Amniotic stem cell (primary cell): ENCODE measurements at places on chromosomes 12 and 14.

DNA sequence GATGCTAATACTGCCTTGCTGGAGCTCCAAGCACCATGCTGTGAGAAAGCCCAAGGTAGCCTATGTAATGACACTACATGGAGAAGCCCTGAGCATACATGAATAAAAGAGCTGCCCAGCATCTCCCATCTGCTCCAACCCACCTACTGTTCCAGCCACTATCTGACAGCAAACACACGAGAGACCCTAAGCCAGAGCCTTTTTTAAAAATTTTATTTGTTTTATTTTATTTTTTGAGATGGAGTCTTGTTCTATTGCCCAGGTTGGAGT lies 95.2 kb upstream of the PRICKLE1 start:
- DNase-seq = no peak

- DNase-seq = no peak
Observed at GRCh38 chr12:1936406-1937320, 18.2 kb upstream of the CACNA2D4 start.

DNA sequence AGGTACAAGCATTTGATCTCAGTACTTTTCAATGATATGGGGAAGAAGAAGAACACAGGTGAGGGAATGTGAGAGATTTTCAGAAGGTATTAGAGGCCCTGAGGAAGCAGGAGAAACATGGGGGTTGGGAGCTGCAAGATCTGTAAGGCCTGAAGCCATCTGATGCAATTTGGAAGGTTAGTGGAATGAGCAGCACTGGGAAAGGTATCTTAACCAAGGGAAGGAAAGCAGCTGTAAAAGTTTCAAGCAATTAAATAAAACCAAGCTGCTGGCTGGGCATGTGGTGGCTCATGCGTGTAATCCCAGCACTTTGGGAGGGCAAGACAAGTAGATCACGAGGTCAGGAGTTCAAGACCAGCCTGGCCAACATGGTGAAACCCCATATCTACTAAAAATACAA lies 104.4 kb upstream of the PARP11 start:
- DNase-seq = no peak

GRCh38 chr14:104316723-104317491 lies 178.5 kb downstream of the KIF26A start:
- no peak for DNase-seq

DNA sequence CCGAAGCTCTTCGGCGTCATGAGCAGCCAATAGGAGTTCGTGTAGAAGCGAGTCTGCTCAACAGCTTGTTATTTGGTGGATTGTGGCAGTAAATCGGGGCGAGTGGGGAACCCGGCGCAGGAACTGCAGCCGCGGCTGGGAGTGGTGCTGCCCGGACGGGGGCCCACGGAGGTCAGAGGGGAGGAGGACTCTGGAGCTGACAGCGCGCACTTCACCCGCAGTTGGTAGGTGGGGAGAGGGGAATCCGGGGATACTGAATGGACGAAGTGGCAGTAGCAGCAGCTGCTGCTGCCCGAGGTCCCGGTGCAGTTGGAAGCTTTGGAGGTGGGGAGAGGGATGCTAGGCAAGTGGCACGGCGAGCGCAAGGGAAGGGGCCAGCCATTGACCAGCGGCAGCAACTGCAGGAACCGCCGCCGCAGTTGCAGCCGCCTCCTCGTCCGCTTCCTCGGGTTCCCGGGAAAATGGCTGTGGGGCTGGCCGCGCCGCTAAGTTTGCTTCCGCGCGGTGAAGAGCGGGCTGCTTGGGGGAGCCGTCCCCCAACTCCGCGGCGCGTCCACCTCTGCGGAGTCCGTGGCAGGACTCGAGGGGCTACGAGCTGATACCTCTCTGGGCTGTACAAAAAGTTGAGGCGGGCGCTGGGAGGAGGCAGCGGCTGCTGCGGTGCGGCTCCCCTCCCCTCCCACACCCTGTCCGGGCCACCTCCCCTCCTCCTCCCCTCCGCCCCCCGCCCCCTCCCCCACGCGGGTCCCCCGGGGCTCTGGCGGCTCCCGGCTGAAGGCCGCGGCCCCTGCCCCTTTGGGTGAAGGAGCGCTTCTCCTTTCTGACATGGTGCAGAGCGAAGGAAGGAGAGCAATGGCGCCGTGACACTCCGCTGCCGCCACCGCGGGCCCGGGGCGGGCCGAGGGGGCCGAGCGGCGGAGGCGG lies at the start of gene ARID4A:
Gene ARID4A, plus strand, starts transcription at position 79 of the 924 bp plus-strand sequence. CDS start 1,300 bp downstream, outside the sequence.
- DNase-seq = no peak

DNA sequence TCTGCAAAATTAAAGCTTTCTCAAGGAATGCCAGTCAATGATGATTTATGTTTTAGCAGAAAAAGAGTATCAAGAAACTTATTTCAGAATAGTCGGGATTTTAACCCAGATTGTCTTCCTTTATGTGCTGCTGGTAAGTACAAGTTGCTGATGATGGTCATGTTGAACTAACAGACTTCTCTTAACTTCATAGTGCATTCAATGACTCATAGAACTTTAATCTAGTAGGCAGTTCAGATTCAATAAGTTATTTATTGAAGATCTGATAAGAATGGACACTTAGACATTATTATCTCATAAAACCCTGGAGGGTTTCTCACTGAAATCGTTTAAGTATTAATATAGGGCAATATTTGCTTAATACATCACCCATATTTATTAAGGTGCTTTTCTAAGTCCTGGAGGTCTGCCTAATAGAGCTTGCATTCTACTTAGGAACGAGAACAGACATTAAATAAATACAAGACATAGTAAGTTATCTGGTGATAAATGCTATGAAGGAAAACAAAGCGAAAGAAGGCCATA lies 33.8 kb downstream of the TOGARAM1 start:
- no peak for DNase-seq

- DNase-seq = no peak
Observed at GRCh38 chr14:101482066-101482465, 79.2 kb upstream of the DIO3 start.

GRCh38 chr12:43964033-43964432 lies 128.2 kb downstream of the TMEM117 start:
- no peak for DNase-seq

DNA sequence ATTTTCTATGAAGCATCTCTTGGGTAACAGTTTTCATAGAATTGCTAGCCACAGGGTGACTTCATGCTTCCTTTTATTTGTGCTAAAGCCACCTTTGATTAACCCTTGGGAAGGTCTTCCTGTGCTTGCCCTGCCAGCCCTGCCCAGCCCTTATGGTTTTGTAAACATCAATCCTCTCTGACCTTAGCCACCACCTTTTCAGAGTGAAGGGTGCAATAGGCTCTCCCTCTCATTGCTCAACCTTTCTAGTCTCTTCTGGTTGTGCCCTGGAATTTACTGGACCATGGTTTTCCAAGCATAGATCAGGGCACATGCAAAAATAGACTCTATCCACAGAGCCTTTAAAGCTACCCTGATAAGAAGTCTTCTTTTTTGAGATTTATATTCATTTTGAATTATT lies 77.7 kb upstream of the FRMD6 start:
- DNase-seq = no peak

GRCh38 chr14:56817396-56817921 lies 7.2 kb upstream of the OTX2 start:
- DNase-seq = no peak
